Stimulated activated CD8-positive, alpha-beta memory T cell treated with anti-CD3 and anti-CD28 coated beads, Interleukin-15, amount 100 ng/mL, for 24 hours (primary cell): ENCODE measurements at places on chromosomes 1 and 21.
A peak's percentile ranks its signal among the peaks of the same experiment; 100 is the strongest.

DNA sequence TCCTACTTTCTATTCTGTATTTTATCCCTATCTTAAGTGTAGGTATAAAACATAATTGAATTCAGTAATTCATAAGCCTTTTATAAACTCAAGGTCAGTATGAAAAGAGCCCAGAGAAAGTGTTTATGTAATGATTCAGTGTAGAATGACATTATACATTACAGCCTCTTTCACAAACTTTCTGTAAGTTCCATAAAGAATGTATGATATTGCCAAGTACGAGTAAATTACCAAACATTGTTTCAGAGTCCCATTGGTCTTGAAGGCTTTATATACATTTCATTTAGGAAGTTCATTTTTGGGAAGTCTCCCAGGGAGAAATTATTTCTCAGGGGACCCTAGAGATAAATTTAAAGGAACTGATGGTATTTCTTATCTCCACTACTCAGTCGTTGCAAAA is 37.8 kb upstream of the VAMP3 start:
- no peak for DNase-seq

- no peak for DNase-seq
Measured at GRCh38 chr1:30418939-30419720, 304.3 kb downstream of the MATN1 start.

DNA sequence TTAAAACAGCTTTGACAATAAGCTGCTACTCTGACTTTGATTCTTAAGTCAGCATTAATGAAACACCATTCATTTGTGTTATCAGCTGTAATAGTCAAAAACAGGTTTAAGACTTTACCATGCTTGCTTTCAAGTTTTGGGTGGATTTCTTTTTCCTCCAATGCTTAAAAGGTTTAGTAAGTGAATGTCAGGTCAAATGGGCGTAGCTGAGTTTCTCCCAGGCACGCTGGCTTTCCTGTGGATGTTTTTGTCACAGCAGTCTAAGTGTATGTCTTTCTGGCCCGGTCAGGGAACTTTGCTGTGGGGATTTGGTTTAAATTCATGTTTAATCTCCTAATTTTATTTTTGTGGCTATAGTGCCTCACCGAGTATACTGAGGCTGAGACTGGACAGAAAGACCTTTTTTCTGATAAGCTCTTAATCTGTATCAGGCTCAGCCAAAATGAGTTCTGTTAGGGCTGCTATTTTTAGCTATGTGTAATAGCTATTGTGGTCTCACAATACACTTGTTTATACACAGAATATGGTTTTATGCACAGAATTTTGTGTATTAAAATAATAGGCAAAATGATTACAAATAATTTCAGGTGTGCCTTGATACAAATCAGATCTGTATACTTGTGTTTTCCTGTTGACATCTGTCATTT is 292.8 kb downstream of the DISC1 start:
- DNase-seq = no peak

DNA sequence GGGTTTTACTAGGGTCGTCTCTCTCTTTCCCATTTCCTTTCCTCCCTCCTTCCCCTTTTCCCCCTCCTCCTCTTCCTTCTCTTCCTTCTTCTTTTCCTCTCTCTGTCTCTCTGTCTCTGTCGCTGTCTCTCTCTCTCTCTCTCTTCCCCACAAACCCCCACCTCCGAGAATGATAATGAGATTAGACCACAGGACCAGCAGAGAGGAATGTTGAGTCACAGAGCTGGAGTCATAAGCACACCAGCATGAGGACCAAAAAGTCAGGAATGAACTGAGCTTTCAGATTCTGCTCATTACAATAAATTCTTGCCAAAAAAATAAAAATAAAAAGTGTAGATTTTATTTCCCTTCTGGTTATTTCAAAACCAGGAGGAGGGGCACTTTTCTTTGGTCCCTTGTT is 377.4 kb downstream of the LTN1 start:
- DNase-seq = no peak

DNA sequence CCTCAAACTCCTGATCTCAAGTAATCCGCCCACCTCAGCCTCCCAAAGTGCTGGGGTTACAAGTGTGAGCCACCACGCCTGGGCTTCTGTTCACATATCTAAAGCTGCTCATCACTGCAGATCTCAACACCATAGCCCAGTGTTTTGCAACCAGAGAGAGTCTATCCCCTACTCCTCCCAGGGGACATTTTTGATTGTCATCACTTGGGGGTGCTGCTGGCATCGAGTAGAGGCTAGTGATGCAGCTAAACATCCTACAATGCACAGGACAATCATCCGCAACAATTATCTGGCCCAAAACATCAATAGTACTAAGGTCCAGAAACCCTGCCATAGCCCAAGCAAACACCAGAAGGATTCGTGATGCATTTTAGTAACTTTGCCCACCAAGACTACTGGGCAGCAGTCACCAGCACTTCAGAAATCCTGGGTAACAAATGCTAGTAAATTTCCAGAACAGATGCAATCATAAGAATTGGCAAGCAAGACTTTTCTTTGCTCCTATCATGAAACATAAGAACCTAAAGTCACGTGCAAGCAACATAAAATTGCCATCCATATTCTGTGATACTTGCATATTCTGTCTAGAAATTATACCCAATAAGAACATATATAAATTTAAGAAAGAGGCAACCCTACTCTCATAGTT is 159.2 kb downstream of the APP start:
- DNase-seq = no peak

GRCh38 chr1:174946031-174946430 is 53.7 kb upstream of the CACYBP start:
- no peak for DNase-seq

GRCh38 chr1:223066415-223066814 is 76.6 kb downstream of the TLR5 start:
- DNase-seq = no peak

DNA sequence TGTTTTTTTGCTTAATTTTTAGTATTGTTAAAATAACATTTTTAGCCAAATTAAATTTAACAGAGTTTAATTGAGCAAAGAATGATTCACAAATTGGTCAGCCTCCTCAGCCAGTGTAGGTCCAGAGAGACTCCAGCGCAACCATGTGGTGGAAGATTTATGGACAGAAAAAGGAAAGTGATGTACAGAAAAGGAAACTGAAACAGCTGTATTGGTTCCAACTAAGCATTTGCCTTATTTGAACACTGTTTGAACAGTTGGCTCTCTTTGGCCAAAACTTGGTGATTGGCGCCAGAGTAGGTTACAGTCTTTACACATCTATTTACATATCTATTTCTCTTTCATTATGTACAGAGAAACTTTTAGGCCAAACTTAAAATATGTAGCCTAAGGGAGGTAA is 19.4 kb downstream of the RPS6KC1 start:
- no peak for DNase-seq

GRCh38 chr1:207822602-207823451 is 71.0 kb downstream of the CD46 start:
- no peak for DNase-seq

DNA sequence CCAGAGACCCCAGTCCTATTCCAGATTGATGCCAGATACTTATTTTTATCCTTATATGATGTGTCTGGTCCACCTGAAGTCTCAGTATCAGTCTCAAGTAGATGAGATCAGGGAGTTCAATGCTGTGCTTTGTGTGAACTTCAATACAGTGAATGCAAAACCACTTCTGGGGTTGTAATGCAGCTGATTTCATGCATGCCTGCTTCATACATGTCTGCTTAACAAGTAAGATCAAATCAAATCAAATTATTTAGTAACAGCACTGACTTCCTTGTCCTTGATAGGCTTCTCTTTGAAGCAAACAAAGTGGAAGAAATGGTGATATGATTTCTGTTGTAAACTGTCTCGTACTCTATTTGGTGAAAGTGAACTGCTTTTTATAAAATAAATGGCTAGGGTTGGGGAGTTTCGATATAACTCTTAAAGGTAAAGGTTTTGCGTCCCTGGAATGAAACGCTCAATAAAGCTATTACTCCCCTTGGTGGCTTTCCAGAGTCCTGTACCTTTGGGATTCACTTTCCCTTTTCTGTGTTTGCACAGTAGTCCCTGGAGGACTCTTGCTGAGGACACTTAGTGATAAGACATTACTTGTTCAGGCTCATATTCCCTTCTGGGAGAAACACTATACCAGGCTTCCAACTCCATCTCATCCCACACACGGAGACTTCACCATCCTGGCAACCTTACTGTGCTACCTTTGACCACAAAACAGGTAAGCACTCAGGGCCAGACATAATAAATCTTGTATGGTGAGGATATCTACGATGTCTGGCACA is 59.3 kb downstream of the FH start:
- no peak for DNase-seq

GRCh38 chr1:23400324-23401114 is 24.0 kb downstream of the TCEA3 start:
- no peak for DNase-seq

GRCh38 chr1:182786223-182786994 is 3.2 kb upstream of the NPL start:
- no peak for DNase-seq

DNA sequence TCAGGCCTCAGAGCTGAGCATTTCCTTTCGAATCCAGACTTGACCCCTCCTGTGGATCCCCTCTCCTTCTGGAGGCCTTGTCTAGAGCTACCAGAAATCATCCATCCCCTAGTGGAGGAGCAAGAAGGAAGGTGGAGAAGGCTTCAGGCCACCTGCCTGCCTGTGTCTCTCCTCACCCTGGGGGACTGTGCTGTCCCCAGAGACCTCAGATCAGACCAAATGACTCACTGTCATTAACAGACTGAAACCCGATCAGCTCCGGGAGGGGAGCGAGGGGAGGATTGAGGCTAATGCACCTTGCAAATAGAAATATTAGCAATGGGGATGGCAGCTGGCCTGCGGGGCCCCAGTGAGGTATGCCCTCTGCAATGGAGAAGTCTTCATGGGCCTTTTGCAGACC is 2.1 kb downstream of the MYBPH start:
- no peak for DNase-seq

DNA sequence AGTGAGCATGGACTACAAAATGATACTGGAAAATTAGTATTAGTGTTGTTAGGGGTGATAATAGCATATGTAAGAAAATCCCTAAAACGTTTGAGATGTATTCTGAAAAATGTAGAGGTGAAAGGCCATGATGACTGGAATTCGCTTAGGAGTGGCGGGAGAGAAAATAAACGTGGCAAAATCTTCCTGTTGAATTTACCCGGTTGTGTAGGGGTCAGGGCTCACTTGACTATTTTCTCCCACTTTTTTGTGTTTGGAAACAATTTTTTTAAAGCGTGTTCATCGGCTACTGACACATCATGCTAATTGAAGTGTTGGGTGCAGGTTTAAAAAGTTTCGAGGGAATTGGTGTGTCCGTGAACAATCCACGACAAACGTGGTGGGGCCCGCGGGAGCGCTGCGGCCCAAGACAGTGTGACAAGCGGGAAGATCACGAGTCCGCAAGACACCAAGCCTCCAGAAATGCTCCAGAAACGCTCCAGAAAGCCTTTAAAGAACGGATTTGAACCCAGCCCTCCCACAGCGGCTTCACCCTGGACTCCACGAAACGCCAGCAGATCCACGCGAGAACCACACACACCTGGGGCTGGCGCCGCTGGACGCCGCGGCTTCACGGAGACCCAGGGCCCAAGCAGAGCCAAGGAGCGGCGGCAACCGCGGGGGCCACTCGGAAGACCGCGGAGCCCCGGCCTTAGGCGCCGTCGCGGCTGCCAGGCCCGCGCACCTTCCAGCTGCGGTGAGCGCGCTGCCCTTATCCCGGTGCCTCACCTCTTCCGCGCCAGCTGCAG is 573 bp downstream of the PSMG1 start:
- DNase-seq = no peak

DNA sequence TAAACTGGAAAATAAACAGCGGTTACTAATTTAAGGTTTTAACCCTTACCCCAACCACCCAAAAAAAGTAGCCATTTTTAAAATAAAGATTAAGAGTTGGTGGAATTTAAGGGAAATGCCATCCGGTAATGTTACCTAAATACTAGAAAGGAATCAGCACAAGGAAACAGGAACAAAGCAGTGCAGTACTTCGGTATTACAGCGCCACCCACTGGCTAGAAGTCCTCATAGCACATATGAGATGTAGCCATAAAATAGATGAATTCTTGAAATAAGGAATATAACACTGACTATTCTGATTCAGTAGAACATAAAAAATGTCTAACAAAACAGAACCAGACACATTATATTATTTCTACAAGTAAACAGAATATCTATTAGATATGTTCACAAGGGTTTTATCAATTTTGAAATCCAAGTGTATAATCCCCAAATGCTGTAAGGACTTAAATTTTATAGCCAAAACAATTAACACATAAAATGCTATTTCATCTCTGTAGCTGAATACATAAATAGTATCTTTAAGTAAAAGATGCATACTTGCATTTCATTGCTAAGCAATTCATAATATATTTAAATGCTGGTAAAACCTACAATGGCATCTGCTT is 58.8 kb downstream of the FRRS1 start:
- peak; percentile 12 for DNase-seq

DNA sequence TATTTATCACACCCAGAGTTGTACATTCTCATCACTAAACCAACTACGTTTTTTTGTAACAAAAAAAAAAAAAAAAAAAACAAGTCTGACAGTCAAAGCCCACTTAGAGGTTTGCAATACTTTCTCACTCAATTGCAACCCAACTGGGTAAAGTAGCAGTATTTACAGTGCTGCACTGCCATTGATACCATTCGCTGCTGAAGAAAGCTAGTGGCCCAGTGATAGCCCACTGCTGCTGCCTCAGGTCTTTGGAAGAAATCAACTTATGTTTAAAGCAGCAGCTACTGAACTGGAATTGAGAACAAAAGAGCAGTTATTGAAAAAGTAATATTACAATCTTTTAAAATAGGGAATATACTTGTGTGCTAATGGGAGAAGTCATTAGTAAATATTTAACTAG is 2.7 kb downstream of the HNRNPU start:
- no peak for DNase-seq

DNA sequence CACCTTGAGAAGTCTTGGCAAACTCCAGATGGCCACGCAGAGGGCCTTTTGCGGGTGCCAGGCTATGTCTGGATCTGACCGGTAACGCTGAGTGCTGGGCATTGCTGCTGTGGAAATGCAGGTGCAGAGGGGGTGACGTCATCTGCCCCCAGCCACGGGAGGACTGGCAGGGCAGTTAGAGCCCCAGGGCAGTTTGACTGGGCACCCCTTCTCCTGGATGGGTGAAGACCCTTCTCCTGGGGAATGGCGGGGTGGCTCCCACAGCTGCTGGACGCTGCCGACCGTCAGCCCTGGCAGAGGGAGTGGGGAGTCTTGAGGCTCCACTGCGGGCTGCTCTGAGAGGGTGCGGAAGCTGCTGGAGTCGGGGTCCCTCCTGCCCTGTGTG is 12.6 kb upstream of the EDN2 start:
- DNase-seq = no peak

GRCh38 chr1:169472738-169473137 is 13.0 kb downstream of the SLC19A2 start:
- no peak for DNase-seq

DNA sequence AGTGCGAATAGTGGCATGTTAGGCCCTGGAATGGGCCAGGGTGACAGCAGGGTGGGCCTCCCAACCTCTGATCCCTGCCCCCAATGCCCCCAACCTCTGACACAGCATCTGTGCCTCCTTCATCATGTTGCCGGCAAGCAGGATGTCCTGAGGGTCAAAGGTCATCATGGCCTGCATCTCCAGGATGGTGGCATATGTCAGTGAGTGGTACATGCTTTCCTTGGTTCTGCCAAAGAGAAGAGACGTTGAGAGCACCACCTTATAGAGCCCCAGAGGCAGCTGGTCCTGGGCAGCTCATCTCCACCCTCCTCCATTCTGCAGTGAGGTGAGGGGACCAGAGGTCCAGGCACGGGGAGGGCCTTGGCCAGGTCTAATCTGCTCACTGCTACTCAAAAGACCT is 17.6 kb downstream of the TTC39A start:
- DNase-seq = no peak
